ENCODE measurements at places on chromosomes 6 and 20. TPM values are rescaled to one million over a fixed set of nuclear protein-coding genes. Genes with fewer than 3 reads are reported as not detected.

NOX3 gene
- polyA plus RNA-seq, result 0.12 TPM

CBLN4 gene
- polyA plus RNA-seq, result not detected

DNAH8 gene
- polyA plus RNA-seq, result not detected

BTN1A1 gene
- polyA plus RNA-seq, result 0.12 TPM

HAO1 gene
- polyA plus RNA-seq, result 0.03 TPM

ADISSP gene
- 38.3 TPM for polyA plus RNA-seq

ANGPT4 gene
- polyA plus RNA-seq, result not detected

KCNK16 gene
- not detected for polyA plus RNA-seq

HLA-DRB1 gene
- polyA plus RNA-seq, result not detected

OLIG3 gene
- polyA plus RNA-seq, result 0.03 TPM

NINL gene
- polyA plus RNA-seq, result 32.3 TPM

MRAP2 gene
- 0.68 TPM for polyA plus RNA-seq

MYBL2 gene
- 11.9 TPM for polyA plus RNA-seq

RALGAPB gene
- 16.2 TPM for polyA plus RNA-seq

PRRC2A gene
- polyA plus RNA-seq, result 47.4 TPM

ZMYND8 gene
- 84.7 TPM for polyA plus RNA-seq

DNA sequence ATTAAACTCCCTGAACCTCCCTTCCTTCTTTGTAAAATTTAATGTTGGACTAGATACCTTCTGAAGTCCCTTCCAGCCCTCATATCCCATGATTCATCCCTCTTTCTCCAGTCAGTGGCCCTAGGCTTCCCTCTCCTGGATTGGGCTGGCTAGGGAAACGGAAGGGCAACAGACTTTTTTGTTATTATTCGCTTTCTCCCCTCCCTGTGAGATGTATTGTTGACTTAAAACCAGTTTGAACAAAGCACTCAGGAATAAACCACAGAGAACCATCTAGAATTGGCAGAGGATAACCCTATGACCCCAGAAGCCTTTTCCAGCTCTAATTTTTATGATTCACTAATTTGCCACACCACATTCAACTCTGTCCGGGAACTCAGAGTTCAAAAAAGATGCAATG, 239.7 kb upstream of the SUPT3H start:
- H3K36me3 ChIP-seq, result no peaks in the 10 kb centered on the region
- no peak overlapping the region for H3K27ac ChIP-seq
- H3K4me3 ChIP-seq, result no peak overlapping the region
- H3K27me3 ChIP-seq, result no peaks in the 10 kb centered on the region
- H3K4me1 ChIP-seq, result no peaks in the 10 kb centered on the region

GRCh38 chr20:53215166-53215565, 243.0 kb downstream of the TSHZ2 start:
- peaks cover 11% of the 10 kb centered on the region for H3K27me3 ChIP-seq
- no peaks in the 10 kb centered on the region for H3K36me3 ChIP-seq
- no peak overlapping the region for H3K4me3 ChIP-seq
- no peak overlapping the region for H3K27ac ChIP-seq
- DNase-seq, result no peak

- no peaks in the 10 kb centered on the region for H3K4me1 ChIP-seq
- no peak overlapping the region for H3K4me3 ChIP-seq
- no peaks in the 10 kb centered on the region for H3K36me3 ChIP-seq
- no peaks in the 10 kb centered on the region for H3K27me3 ChIP-seq
- H3K27ac ChIP-seq, result no peak overlapping the region
- DNase-seq, result no peak
Measured at GRCh38 chr6:62328607-62329006, 42.6 kb upstream of the KHDRBS2 start.

DNA sequence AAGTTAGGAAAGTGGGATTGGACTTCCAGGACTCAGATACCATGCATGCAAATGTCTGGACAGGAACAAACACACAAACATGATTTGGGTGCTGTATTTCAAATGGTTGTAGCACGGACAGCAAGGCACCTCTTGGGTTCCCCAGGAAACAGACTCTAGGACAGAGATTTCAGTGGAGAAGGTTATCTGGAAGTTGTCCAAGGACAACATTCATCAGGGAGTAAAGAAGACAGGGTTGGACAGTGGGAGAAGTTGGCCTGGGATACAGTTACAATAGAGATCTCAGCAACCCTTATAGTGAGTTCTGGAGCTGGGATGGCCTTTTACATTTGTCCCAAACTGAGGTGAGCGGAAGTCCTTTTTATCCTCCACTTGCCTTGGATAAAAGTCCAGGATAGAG, 19.8 kb upstream of the TINAG start:
- no peaks in the 10 kb centered on the region for H3K27me3 ChIP-seq
- no peak overlapping the region for H3K27ac ChIP-seq
- H3K4me3 ChIP-seq, result no peak overlapping the region
- no peak for DNase-seq

GRCh38 chr6:87583822-87584221, 6.0 kb downstream of the RARS2 start:
- H3K4me1 ChIP-seq, result peaks cover 92% of the 10 kb centered on the region
- no peak overlapping the region for H3K4me3 ChIP-seq
- peaks cover 38% of the 10 kb centered on the region for H3K36me3 ChIP-seq
- H3K27me3 ChIP-seq, result no peaks in the 10 kb centered on the region

GRCh38 chr6:109239651-109240321, 142.5 kb downstream of the CD164 start:
- peak; percentile 64 for DNase-seq
- peaks cover 48% of the 10 kb centered on the region for H3K4me1 ChIP-seq
- H3K27ac ChIP-seq, result peak overlapping the region; percentile 23
- no peaks in the 10 kb centered on the region for H3K36me3 ChIP-seq
- H3K27me3 ChIP-seq, result no peaks in the 10 kb centered on the region

GRCh38 chr6:41801380-41801779, 13.9 kb downstream of the TOMM6 start:
- H3K27ac ChIP-seq, result no peak overlapping the region
- H3K36me3 ChIP-seq, result peaks cover 19% of the 10 kb centered on the region
- DNase-seq, result no peak

- H3K36me3 ChIP-seq, result no peaks in the 10 kb centered on the region
- H3K27me3 ChIP-seq, result peaks cover 64% of the 10 kb centered on the region
- DNase-seq, result peak; percentile 48
- no peak overlapping the region for H3K27ac ChIP-seq
- peaks cover 6% of the 10 kb centered on the region for H3K4me1 ChIP-seq
Measured at GRCh38 chr20:667351-668034, 8.1 kb downstream of the SCRT2 start.

GRCh38 chr6:161107779-161108730, 116.5 kb downstream of the MAP3K4 start:
- H3K27me3 ChIP-seq, result no peaks in the 10 kb centered on the region
- H3K4me3 ChIP-seq, result no peak overlapping the region
- DNase-seq, result no peak
- H3K27ac ChIP-seq, result no peak overlapping the region
- H3K4me1 ChIP-seq, result no peaks in the 10 kb centered on the region

- no peaks in the 10 kb centered on the region for H3K36me3 ChIP-seq
- H3K4me3 ChIP-seq, result no peak overlapping the region
- no peak overlapping the region for H3K27ac ChIP-seq
- no peak for DNase-seq
- H3K4me1 ChIP-seq, result no peaks in the 10 kb centered on the region
Measured at GRCh38 chr20:46204594-46205186, 86.6 kb downstream of the CD40 start.

DNA sequence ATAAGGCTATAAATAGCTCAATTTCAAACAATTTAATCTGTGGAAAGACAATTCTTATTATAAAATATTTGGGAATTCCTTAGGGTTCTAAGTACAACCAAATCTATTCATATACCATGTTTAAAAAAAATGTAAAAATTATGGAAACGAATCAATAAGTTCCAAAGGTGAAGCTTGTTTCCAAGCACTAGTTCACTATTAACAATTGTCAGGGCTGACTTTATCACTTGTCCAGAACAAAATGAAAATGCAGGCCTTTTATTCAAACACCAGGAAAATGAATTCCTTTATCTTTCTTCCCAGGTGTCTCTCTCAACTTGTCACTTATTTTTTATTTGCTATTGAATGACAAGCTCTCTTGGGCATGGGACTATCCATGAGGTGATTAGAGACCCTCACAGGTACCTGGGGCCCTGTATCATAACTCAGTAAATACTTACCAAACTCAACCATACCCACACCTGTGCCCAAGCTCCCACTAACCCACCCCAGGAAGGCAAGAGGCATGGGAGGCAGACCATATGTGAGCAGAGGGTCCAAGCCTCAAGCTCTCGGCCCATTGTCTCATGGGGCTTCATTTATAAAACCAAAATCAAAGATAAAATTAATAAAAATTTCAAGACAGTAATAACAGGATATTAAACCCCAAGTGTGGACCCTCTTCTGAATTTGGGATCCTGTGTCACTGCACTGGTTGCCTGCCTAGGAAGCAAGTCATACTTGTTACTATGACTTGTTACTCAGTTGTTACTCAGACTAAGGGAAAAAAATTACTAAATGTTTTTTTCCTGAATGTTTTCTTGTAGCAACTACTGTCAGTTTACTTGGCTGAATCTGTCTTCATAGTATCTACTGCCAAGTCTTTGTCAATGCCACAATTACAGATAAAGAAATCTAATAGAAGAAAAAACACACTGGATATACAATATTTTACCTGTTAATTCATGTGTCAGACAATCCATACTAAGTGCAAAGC, 54.7 kb downstream of the PTPRK start:
- H3K4me3 ChIP-seq, result no peak overlapping the region
- no peaks in the 10 kb centered on the region for H3K27me3 ChIP-seq

GRCh38 chr6:129317931-129318820, 391.8 kb downstream of the ARHGAP18 start:
- no peak overlapping the region for H3K27ac ChIP-seq
- no peaks in the 10 kb centered on the region for H3K36me3 ChIP-seq
- no peaks in the 10 kb centered on the region for H3K4me1 ChIP-seq
- no peaks in the 10 kb centered on the region for H3K27me3 ChIP-seq

GRCh38 chr20:50887576-50887975, 43.7 kb downstream of the ADNP start:
- no peaks in the 10 kb centered on the region for H3K4me1 ChIP-seq
- H3K27ac ChIP-seq, result no peak overlapping the region
- no peak overlapping the region for H3K4me3 ChIP-seq
- H3K36me3 ChIP-seq, result peaks cover 11% of the 10 kb centered on the region

DNA sequence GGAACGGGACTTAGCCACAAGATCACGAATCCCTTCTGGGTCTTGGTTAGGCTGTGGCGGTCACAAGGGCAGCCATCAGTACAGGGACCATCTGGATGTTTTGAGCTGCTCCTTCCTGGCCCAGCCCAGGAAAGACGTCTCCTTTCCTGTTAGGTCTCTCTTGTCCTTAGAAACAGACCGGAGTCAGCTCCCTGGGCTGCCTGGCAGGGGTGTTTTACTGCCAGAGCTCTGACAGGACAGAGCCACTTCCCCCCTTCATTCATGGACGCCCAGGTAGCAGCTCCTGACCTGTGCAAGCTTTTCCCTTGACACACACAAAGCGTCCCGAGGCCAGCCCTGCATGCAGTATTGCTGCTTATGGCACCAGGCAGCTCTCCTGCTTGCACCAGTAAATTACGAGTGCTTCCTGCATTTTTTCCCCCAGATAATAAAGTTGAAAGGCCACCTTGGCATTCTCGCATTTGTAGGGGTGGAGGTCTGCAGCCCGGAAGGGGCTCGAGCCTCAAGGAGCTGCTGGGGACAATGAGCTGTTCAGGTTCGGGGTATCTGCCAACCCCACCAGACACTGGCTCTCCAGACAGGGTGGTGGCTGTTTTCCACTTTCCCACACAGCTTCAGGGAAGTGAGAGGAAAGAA, 87.4 kb downstream of the NOL4L start:
- peaks cover 7% of the 10 kb centered on the region for H3K36me3 ChIP-seq
- H3K27me3 ChIP-seq, result no peaks in the 10 kb centered on the region
- no peaks in the 10 kb centered on the region for H3K4me1 ChIP-seq
- H3K4me3 ChIP-seq, result no peak overlapping the region
- no peak for DNase-seq

GRCh38 chr6:133701633-133702331, 187.1 kb upstream of the TCF21 start:
- no peaks in the 10 kb centered on the region for H3K4me1 ChIP-seq
- H3K27me3 ChIP-seq, result no peaks in the 10 kb centered on the region
- no peak overlapping the region for H3K27ac ChIP-seq
- H3K4me3 ChIP-seq, result no peak overlapping the region
- H3K36me3 ChIP-seq, result no peaks in the 10 kb centered on the region

- H3K27ac ChIP-seq, result no peak overlapping the region
- H3K36me3 ChIP-seq, result peaks cover 5% of the 10 kb centered on the region
- H3K27me3 ChIP-seq, result no peaks in the 10 kb centered on the region
- no peak for DNase-seq
- H3K4me1 ChIP-seq, result no peaks in the 10 kb centered on the region
Measured at GRCh38 chr6:89734526-89734925, 85.1 kb downstream of the MDN1 start.

GRCh38 chr6:157143890-157144798, 179.2 kb downstream of the TMEM242 start:
- H3K27me3 ChIP-seq, result no peaks in the 10 kb centered on the region
- no peak overlapping the region for H3K4me3 ChIP-seq

- no peak overlapping the region for H3K4me3 ChIP-seq
- H3K36me3 ChIP-seq, result no peaks in the 10 kb centered on the region
Measured at GRCh38 chr6:32862725-32863124, 8.7 kb downstream of the PSMB9 start.

DNA sequence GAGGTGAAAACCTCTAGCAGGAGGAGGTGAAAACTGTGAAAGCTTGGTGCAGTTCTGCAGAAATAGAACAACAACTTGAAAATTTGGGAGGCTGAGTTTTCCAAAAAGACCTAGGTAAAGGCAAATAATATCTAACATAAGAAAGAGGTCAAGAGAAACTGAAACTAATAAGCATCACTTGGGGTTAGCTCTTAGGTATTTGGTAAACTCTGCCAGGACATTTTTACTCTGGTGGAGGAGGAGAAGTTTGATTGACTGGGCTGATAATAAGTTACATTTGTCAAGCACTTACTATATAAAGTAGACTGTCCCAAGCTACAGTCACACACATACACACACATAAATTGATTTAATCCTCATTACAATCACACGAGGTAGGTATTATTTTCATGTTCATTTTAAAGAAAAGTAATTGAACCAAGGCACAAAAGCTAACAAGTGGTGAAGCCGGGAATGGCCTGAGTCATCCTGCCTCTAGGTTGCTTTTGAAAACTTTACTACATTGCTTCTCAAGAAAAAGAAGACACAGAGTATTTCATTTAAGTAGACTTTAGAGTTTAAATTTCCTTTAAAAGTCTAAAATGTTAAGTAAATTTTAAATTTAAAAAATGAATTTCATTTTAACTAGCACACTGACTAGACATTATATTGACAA, 275.5 kb downstream of the PTPRK start:
- DNase-seq, result no peak
- H3K27ac ChIP-seq, result no peak overlapping the region
- peaks cover 5% of the 10 kb centered on the region for H3K4me1 ChIP-seq

DNA sequence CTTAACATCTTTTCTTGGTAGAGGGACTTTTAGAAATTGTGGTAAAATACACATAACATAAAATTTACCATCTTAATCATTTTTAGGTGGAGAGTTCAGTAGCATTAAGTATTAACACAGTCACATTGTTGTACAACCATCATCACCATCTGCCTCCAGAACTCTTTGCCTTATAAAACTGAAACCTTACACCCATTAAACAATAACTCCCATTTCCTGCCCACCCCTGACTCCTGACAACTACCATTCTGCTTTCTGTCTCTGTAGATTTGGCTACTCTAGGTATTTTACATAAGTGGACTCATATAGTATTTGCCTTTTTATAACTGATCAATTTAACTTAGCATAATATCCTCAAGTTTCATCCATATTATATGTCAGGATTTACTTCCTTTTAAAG, 88.7 kb downstream of the ZHX3 start:
- no peak for DNase-seq
- H3K27ac ChIP-seq, result no peak overlapping the region
- H3K4me1 ChIP-seq, result peaks cover 21% of the 10 kb centered on the region
- H3K27me3 ChIP-seq, result no peaks in the 10 kb centered on the region

GRCh38 chr6:21733311-21733710, 139.8 kb downstream of the SOX4 start:
- H3K27me3 ChIP-seq, result no peaks in the 10 kb centered on the region
- H3K27ac ChIP-seq, result no peak overlapping the region
- peaks cover 16% of the 10 kb centered on the region for H3K4me1 ChIP-seq
- no peaks in the 10 kb centered on the region for H3K36me3 ChIP-seq
- no peak overlapping the region for H3K4me3 ChIP-seq
- no peak for DNase-seq
